HepG2 (cell line): ENCODE measurements at places on chromosomes 6 and 20.

DNA sequence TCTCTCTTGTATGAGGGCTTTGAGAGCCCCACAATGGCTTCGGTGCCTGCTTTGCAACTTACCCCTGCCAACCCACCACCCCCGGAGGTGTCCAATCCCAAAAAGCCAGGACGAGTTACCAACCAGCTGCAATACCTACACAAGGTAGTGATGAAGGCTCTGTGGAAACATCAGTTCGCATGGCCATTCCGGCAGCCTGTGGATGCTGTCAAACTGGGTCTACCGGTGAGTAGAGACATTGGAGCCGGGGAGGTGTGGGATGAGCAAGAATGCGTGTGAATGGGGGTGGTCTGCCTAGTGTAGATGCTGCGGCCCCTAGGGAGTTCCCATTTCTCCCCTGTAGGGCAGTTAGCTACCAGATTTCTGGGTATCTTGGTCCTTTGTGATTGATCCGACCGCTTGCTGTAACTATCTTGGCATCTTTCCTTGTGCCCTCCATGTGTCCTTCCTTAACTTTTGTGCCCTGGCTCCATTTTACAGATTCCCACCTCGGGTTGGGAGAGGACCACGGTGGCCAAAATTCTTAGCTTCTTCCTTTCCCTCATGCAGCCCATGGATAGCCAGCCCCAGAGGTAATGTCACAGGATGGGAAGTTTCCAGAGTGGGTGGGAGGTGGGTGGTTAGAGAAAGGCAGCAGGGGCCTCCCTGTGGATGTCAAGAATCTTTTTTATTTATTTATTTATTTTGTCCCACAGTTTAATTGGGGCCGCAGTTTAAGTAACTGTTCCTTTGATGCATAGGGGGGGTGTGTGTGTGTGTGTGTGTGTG lies 6.3 kb downstream of the BRD2 start:
- no peak for DNase-seq

DNA sequence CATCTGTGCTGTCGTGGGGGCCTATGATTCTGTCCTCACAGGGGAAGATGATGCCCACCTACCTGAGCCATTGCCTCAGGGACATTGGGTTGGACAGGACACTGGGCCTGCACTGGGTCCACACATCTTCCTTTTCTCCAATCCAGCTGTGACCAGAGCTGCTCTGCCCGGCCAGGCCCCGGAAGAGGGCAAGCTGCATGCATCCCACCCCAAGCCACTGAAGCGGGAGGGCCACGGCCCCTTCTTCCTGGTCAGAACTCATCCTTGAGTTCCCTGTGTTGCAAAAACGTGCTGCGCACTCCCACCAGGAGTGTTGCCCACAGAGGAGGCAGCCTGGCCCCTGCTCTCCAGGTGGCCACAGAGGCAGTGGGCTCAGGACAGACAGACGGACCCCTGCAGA lies 38.2 kb downstream of the SPDEF start:
- no peak for DNase-seq

- DNase-seq = peak; percentile 15
These were observed 267.9 kb downstream of the ADGRG6 start for GRCh38 chr6:142569676-142570075.

- DNase-seq = no peak
These were observed 3.0 kb downstream of the ADGRF4 start for GRCh38 chr6:47701363-47701762.

GRCh38 chr6:37131104-37131959 lies 38.6 kb upstream of the PIM1 start:
- peak; percentile 68 for DNase-seq

- DNase-seq = no peak
These were observed 94.7 kb downstream of the PDE10A start for GRCh38 chr6:165568326-165568725.

- DNase-seq = no peak
These were observed 15.7 kb downstream of the BRD2 start for GRCh38 chr6:32983964-32984621.

DNA sequence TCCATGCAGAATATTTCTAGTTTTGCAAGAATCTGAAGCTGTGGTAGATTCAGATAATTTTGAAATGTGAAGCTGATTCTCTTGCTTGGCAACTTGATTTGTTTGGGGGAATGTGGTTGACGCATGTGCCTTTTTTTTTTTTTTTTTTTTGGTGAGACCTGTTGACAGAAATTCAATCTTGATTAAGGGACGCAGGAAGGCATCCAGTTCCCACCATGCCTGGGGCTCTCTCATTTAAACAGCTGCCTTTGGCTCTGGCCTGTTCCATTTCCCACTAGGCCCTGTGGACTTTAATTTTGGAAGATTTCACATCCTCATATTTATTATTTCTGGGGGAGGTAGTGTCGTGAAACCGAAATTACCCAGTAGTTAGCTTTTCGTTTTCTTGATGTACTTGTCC lies 8.6 kb downstream of the TPX2 start:
- DNase-seq = no peak

GRCh38 chr20:47985092-47985850 lies 200.0 kb upstream of the SULF2 start:
- no peak for DNase-seq

DNA sequence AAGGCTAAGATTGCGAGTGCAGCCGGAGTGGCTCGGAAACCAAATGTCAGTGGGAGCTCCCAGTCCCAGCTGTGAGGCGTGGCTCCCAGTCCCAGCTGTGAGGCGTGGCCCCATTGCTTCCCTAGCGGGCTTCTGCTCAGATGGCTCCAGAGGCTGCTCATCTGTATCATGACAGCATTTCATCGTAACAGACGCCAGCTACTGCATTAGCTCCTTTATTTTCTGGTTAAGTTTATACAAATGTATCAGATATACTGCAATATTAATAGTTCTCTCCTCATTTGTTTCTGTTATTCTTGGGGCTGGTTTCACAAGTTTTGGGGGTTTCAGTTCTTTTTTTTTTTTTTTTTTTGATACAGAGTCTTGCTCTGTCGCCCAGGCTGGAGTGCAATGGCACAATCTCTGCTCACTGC lies 34.7 kb upstream of the TBXT start:
- DNase-seq = no peak
